ENCODE measurements at places on chromosomes 11 and 22.

- DNase-seq = no peak
Observed at GRCh38 chr11:94046796-94047195, 25.6 kb downstream of the HEPHL1 start.

DNA sequence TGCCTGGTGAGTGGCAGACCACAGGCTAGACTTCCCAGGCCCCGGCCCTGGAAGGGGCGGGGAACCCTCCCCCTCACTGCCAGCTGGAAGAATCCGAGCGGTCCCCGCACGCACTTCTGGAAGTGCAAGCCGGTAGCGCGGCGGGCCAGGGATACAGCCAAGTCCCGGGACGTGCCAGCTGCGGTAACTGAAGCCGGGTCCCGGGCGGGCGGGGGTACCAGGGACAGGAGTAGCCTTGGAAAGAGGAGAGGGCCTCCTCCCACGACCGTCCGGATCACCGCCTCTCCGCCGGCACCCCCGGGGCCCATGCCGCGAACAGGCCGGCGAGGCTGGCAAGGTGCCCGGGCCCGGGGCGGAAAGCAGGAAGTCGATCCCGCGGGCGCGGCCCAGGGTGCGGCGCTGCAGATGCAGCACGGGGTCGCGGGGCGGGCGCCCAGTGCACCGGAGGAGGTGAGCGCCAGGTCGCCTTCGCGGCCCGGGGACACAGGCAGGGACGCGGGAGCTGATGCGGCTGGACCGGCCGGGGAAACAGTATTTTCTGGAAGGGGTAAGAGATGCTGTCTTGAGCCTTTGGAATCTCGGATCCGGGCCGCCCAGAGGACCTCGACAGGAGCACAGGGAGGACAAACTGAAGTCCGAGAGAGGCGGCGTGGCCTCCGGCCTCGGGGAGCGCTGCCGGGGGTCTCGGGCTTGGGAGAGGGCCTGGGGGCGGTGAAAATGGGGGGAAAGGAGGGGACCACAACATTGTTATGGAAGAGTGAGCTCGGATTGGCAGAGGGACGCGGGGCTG is 783 bp upstream of the SLC35C1 start:
- DNase-seq = peak; percentile 35

DNA sequence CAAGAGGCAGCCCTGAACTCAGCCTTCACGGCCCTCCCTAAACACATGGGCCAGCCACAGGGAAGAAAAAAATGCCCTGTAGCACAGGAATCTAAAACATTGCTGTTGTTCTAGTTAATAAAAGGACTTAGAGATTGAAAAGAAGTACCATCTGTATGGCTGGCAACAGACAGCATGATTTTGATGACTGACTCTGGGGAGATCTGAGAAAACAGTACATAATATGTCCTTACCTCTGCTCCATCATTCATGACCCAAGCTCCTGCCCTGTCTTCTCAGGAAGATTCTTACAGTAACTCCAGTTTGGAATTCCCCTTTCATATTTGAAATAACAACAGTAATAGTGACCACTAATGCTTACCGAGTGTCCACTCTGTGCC is 244.2 kb downstream of the ETS1 start:
- no peak for DNase-seq

- DNase-seq = no peak
Observed at GRCh38 chr11:16744128-16744725, 5.8 kb downstream of the C11orf58 start.

Data from T1000 (cell line).